ENCODE measurements at places on chromosomes 5 and 9. TPM values are rescaled to one million over a fixed set of nuclear protein-coding genes. Genes with fewer than 3 reads are reported as not detected.

DNA sequence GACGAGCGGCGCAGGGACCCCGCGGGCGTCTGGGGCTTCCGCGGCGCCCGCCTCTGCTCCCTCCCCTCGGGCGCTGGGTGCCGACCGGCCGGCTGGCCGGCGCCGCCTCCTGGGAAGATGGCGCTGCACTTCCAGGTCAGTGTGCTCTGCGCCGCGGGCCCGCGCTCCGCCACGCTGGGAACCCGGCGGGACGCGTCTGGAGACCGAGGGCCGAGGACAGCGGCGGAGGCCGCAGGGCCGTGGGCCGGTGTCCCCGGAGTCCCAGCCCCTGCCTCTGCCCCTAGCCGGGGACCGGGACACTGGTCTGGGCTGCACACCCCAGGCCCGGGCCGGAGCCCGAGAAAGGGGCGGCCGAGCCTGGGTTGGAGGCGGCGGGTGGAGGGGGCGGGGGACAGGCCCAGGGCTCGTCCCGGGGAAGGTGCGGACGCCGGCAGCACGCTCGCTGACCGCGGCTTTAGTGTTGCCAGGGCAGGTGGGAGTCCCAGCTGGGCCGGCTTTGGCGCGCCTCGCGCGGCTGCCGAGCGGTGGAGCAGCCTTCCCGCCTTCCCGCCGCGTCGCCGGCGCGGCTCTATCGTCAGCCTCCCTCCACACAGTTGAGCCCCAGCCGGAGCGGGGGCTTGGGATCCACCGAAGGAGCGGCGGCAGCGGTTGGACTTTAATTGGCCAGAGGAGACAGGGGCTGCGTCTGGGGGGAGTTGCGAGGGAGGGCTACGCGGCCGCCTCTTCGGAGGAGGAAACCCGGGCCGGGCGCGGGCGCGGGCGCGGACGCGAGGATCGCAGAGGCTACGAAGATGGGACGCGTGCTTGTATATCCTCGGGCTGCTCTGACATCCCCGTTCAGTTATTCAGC lies at the start of gene RANBP17:
RANBP17 (plus strand) TSS at position 102 of the 850 bp plus-strand sequence.
- no peaks in the 10 kb centered on the region for H3K36me3 ChIP-seq
- peaks cover 17% of the 10 kb centered on the region for H3K4me1 ChIP-seq
- no peaks in the 10 kb centered on the region for H3K27me3 ChIP-seq
- peak within 1 kb of the TSS; percentile 27 for H3K27ac ChIP-seq

Gene GRXCR2
- not detected for total RNA-seq

Gene SLC24A2
- total RNA-seq = not detected

DNA sequence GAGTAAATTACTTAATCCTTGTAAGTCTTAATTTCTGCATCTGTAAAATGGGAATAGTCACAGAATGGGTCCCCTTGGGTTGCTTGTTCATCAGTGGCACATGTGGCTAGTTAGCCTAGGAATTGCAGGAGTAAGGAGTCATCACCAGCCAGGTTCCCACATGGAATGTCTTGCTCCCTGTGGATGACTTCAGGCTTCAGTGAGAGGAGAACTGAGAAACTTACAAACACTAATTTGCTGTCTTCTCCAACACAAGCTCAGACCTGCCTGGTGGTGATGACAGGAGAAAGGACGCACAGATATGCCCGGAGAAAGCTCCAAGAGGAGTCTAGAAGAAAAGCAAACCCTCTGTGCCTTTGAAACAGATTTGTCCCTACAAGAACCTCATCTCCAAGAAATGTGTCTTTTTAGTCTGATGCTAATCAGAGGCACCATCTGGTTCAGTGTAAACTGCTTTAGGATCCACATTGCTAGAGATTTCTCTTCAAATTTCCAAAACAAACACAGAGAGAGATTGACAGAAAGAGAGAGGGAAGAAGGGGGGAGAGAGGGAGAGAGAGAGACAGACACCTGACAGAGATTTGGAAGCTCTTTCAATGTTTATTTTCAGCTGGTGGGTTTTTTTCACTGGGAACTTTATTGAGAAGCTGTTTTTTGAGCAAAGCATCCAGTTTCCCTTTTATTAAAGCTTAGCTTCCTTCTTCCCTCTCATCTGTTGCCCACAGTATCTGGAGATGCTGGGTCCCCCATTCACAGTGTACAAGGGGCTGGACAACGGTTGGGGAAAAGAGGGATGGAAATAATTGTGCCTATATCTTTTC lies 128.3 kb downstream of the DOCK2 start:
- no peak overlapping the region for H3K4me3 ChIP-seq
- no peaks in the 10 kb centered on the region for H3K27me3 ChIP-seq
- peak; percentile 44 for DNase-seq
- peaks cover 27% of the 10 kb centered on the region for H3K4me1 ChIP-seq

DNA sequence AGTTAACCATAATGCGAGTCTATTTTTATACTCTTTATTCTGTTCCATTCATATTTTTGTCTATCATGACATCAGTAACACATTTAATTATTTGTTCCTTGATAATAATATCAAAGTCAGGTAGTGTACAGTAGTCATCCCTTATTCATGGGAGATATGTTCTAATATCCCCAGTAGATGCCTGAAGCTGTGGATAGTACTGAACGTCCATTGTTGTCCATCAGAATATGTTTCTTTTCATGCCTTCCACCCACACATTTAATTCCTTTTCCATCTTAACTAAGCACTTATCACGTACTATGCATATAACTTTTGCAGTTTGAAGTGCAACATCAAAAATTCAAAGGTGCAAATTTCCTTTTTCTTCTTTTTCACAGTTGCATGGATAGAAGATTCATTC lies 53.6 kb downstream of the FER start:
- no peaks in the 10 kb centered on the region for H3K27me3 ChIP-seq
- H3K4me1 ChIP-seq = no peaks in the 10 kb centered on the region
- peaks cover 3% of the 10 kb centered on the region for H3K36me3 ChIP-seq
- no peak overlapping the region for H3K4me3 ChIP-seq
- no peak for DNase-seq

DNA sequence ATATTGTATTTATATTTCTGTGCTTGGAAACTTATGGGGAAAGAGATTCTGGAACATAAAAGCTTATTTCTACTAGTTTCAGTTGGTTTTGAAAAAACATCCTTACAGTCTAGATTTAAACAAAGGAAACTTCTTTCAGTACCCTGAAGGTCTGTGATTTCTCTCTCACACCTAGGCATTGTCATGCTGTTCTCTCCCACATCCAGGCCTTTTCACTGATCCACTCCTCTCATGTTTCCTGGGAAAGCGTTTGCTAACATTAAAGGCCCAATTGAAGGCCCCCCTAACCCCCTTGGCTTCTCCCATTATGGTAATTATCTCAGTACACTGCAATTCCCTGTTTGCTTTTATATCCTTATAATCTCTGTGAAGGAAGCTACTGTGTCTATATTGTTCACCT lies 856 bp upstream of the PCDHGA3 start:
- H3K4me1 ChIP-seq = no peaks in the 10 kb centered on the region
- peak overlapping the region; percentile 60 for H3K27ac ChIP-seq
- H3K27me3 ChIP-seq = no peaks in the 10 kb centered on the region
- no peak overlapping the region for H3K4me3 ChIP-seq
- H3K36me3 ChIP-seq = no peaks in the 10 kb centered on the region

DNA sequence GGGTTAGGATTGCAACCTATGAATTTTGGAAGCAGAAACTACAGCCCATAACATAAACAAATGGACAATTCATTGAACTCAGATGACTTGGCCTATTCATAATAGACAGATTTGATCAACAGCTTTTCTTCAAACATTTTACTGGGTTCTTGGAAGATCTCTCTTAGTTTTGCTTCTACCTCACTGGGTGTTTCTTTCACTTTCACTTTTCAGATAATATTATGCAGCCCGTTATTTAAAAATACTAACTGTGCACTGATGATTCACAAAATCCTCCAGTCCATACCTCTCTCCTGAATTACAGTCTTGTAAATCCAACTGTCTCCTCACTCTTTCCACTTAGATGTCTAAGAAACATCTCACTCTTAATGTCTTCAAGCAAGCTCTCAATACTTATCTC lies 183.5 kb upstream of the IRX1 start:
- no peak for DNase-seq
- no peaks in the 10 kb centered on the region for H3K4me1 ChIP-seq
- no peak overlapping the region for H3K27ac ChIP-seq
- no peaks in the 10 kb centered on the region for H3K36me3 ChIP-seq
- H3K27me3 ChIP-seq = no peaks in the 10 kb centered on the region

Gene HK3
- total RNA-seq = not detected

GRCh38 chr5:52685566-52685965 lies 102.2 kb upstream of the ITGA1 start:
- no peak overlapping the region for H3K27ac ChIP-seq
- H3K4me3 ChIP-seq = no peak overlapping the region
- DNase-seq = no peak
- no peaks in the 10 kb centered on the region for H3K27me3 ChIP-seq
- H3K36me3 ChIP-seq = no peaks in the 10 kb centered on the region
- no peaks in the 10 kb centered on the region for H3K4me1 ChIP-seq

Gene FRMPD1
- total RNA-seq = 0.15 TPM

GRCh38 chr5:159837860-159838259 lies 78.4 kb upstream of the ADRA1B start:
- no peak for DNase-seq
- no peaks in the 10 kb centered on the region for H3K4me1 ChIP-seq
- H3K4me3 ChIP-seq = no peak overlapping the region
- no peak overlapping the region for H3K27ac ChIP-seq
- no peaks in the 10 kb centered on the region for H3K27me3 ChIP-seq

DNA sequence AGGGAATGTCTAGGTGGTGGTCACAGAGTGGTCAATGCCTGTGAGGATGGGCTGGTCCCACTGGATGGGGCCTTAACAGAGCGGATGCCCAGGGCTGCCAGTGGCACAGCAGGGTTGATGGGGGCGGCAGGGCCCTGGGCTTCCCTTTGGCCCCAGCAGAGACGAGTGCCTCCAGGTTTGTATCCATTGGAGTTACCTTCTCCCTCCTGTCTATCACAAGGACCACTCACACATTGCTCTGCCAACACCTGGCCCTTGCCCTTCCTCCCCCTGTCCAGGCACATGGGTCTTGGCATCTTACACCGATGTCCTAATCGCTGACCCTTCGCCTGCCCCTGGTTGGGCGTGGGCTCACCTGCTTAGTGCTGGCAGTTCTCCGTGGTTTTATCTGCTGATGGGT lies 26.2 kb upstream of the IRX4 start:
- no peaks in the 10 kb centered on the region for H3K4me1 ChIP-seq
- no peaks in the 10 kb centered on the region for H3K27me3 ChIP-seq
- DNase-seq = no peak
- H3K27ac ChIP-seq = no peak overlapping the region

DNA sequence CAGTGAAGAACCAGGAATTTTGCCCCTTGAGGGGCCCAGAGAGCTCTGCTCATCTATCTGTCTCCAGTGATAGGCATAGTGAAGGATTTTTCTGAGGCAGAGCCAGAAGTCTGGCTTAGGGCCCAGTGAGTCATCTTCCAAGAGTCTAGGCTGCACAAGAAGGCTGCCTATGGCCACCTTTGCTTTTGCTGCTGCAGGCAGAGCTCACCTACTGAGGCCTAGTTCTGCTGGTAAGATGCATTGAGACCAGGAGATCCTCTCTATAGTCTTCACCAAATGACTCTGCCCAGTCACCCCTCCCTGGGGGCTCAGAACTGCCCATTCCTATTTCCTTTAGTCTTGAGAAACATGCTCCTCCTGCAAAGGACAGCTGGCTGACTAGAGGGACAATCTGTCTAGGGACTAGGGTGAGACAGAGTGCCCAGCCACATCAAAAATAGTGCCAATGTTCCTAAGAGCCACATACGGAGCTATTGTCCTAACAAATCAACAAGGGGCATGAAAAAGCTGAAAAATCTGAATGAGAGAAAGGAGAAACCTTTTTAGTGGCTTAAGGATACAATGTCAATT lies 40.3 kb upstream of the CDKN2AIPNL start:
- no peaks in the 10 kb centered on the region for H3K4me1 ChIP-seq
- H3K36me3 ChIP-seq = no peaks in the 10 kb centered on the region
- DNase-seq = no peak
- H3K27ac ChIP-seq = no peak overlapping the region
- no peaks in the 10 kb centered on the region for H3K27me3 ChIP-seq

DNA sequence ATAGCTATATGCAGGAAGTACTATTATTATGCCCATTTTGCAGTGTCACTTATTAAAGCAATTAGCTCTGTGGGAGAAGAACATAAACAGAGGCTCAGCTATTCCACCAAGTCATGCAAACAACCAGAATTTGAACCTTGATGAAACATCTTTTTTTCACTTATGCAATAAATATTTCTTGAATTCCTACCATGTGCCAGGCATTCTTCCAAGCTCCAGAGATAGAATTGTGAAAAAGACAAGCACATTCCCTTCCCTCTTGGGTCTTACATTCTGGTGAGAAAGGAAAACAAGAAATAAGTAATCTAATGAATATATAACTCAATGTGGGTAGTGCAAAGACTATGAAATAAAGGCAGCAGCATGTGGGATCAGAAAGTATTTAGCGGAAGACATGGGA lies 32.1 kb upstream of the ADRB2 start:
- no peaks in the 10 kb centered on the region for H3K4me1 ChIP-seq
- H3K36me3 ChIP-seq = no peaks in the 10 kb centered on the region
- H3K4me3 ChIP-seq = no peak overlapping the region
- H3K27me3 ChIP-seq = no peaks in the 10 kb centered on the region
- H3K27ac ChIP-seq = no peak overlapping the region
- peak; percentile 26 for DNase-seq

DNA sequence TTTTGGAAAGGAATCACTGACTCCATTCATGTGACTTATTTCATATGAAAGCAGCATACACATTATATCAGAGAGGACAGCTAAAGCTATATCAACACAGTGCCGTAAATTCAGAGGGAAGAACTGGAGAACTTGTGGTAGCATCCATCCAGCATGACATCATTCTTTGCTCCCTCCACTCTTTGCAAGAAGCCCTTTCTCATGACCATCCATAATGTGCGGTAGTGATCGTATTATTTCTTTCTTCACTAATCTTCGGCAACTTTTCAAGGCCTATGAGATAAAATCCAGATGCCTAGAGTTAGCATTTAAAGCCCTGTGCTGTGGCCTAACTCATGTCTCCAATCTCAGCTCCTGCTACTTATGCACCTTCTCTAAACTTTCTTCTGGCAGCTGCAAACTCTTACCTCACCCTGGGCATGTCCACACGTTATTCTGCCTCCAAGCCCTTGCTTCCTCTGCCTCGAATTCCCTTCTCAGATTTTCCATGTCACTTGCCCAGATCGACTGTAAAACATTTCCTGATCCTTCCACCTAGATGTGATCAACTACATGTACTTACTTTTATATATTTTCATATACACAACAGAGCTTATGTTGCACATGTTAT lies 307.3 kb upstream of the SGCD start:
- DNase-seq = no peak
- no peaks in the 10 kb centered on the region for H3K36me3 ChIP-seq
- no peaks in the 10 kb centered on the region for H3K27me3 ChIP-seq
- no peaks in the 10 kb centered on the region for H3K4me1 ChIP-seq

Gene ENHO
- 3.9 TPM for total RNA-seq

Gene RABL6
- 153 TPM for total RNA-seq

GRCh38 chr5:54558362-54558761 lies 40.8 kb downstream of the SNX18 start:
- H3K4me1 ChIP-seq = no peaks in the 10 kb centered on the region
- DNase-seq = peak; percentile 10
- H3K36me3 ChIP-seq = no peaks in the 10 kb centered on the region
- no peaks in the 10 kb centered on the region for H3K27me3 ChIP-seq

DNA sequence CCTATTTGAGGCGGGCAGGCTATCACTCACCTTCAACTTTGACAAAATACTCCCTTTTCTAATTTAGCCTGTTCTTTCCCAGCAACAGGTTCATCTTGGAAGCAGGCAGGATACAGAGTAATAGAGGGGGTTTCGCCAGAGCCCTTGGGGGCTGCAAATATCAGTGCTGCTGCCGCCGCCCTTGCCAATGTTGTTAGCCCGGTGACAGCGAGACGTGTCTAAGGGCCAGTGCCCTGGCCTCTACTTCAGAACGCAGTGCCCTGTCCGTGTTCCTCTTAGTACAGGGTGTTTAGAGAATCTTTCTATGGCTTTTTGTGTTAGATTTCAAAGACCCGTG lies 703 bp downstream of the FAM120AOS start:
- DNase-seq = no peak
- peak overlapping the region; percentile 85 for H3K27ac ChIP-seq
- peaks cover 9% of the 10 kb centered on the region for H3K36me3 ChIP-seq
- H3K27me3 ChIP-seq = no peaks in the 10 kb centered on the region

Gene C9orf50
- total RNA-seq = 1.8 TPM
